Cardiac fibroblast (primary cell): ENCODE measurements at places on chromosomes 1 and 21.

- DNase-seq: no peak
Measured at GRCh38 chr1:41046347-41046775, 24.8 kb upstream of the SLFNL1 start.

DNA sequence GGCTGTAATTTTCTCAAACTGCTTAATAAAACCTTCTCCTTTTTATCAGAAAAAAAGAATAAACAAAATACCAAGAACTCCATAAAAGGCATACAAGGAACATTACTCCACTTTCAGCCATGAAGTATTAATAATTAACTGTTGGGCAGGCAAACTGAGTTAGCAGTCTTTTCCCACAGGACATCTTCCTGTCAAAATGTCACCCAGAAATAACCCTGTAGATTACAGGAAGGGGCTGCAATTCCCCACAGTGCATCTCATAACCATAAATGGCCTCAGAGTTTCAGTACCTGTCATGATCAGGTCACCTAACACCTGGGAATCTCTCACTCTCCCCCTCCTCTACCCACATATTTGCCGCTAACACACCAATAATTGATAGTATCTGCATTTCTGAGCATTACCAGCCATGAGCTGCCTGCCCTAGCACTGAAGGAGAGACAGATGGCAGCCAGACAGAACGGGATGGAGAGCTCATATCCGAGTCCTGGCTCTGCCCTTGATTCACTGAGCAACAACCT is 475.0 kb downstream of the SMYD3 start:
- DNase-seq: no peak

DNA sequence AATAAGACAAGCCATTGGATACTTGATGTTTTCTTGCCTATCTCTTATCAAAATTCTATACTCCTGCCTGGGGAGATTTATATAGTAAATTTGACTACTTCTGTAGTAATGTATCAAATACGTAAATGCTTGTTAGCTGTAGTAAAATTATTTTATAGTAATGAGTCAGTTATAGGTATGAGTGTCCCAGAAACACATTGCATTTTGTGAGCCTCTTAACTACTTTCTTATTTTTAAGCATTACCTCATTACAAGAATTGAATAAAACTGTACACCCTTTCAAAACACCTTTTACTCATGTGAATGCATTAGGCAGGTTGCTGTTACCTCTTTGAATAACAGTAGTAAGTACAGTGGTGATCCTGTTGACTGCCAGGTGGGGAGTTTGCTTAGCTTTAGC is 28.4 kb downstream of the PRRC2C start:
- DNase-seq: no peak

- DNase-seq: no peak
Measured at GRCh38 chr21:44948426-44949120, 8.7 kb downstream of the SLX9 start.

DNA sequence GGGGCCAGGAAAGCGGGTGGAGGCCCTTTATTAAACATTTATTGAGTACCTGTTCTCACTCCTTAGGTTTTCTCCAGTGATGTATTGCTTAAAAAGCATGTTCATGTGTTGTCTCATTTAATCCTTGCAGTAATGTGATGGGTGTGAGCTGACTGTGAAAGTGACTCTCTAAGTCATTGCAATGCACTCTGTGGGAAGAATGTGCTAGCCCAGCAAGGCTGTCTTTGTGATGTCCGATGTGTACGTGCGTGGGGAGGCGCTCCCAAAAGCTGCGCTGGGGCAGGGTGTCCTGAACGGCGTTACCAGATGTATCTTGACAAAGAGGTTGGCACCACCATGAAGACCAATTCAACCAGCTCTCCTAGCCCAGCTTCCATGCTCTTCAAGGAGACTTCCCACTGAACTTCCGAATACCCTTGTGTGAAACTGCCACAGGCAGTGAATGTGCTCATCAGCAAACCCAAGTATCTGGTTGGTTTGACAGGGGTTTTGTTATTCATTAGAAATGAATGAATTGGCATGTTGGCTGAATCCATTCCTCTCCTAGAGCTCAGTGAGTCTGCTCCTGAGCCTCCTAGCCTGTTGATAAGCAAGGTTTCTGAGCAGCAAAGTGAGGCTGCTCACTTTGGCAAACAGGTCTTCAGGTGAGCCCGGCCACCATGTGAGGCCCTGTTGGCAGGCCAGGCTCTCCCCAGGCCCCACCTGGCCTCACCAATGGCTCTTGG is 28.0 kb downstream of the NUAK2 start:
- DNase-seq: no peak

- peak; percentile 2 for DNase-seq
Measured at GRCh38 chr1:46806196-46807020, 7.6 kb downstream of the CYP4B1 start.
